ENCODE measurements at places on chromosomes 2 and 18.

GRCh38 chr18:56258178-56258577 is 380.2 kb downstream of the TXNL1 start:
- no peak for DNase-seq

GRCh38 chr2:88865801-88866371 is 174.4 kb downstream of the RPIA start:
- DNase-seq, result no peak

DNA sequence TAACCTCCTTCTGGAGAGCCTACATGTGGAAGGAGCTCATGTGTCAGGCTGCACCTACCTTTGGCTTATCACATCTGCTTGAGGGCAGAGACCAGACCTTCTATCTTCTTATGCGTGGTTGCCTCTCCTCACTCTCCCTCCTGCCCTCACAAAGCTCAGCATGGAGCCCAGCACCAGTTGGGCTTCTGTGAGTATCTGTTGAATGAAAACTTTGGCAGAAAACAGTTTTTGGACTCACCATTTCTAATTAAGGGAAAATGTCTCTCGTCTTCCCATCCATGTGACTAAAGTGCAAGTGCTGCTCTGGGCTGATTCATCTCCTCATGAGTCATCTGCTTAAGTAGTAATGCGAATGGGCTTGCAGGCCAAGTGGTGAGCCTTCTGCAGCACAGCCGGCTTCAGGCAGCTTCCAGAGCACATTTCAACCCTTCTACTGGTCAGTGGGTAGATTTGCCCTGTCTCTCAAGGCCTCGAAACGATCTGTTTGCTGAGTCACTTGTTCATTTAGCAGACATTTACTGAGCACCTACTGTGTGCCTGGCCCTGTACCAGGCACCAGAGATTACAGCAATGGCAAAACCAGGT is 102.6 kb downstream of the VSNL1 start:
- DNase-seq, result no peak

DNA sequence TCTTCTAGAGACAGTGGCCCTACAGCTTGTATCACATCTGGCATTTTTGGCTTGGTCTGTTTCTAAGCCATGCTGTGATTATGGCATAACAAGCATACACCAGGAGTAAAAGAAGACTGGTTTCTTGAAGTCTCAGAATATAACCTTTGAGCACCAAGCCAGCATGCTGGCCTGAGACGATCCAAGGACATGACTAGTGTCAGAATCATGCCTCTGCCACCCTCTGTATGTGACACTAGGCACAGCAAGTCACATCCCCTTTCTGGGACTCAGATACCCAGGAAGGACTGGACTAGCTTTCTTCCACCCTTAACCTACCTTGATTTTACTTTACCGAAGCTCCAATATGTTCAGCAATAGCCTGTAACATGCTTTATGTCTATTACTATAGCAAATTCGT is 345.5 kb downstream of the SETBP1 start:
- DNase-seq, result no peak

DNA sequence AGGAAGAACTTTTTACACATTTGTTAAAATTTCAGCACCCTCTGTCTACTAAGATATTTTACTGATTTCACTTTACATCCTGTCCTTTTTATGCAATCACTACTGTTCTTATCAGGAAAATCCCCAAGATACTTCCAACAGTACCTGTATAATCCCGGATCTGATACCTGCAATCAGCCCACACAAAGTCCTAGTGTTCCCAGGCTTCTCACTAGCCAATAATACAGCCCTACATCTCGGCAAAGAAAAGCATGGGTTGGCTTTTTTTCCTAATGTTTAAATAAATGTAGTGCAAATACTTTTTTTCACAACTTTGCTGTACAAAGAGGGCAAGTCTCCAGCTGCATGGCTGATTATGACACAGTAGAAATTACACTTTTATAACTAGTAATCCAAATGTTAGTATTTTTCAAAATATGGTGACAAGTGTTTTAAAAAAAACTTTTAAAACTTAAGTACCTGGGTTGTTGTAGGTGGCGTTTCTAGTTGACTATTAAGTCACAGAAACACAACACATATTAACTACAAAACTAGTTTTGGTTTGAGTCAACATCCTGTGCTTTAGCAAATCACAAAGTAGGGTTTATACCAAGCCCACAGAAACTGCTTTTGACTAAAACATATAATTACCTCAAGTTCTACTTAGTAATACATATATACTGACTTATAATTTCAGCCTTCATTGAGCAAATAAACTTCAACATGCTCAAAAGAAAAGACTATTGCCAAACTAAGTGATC is 19.5 kb downstream of the CNOT11 start:
- DNase-seq, result no peak

DNA sequence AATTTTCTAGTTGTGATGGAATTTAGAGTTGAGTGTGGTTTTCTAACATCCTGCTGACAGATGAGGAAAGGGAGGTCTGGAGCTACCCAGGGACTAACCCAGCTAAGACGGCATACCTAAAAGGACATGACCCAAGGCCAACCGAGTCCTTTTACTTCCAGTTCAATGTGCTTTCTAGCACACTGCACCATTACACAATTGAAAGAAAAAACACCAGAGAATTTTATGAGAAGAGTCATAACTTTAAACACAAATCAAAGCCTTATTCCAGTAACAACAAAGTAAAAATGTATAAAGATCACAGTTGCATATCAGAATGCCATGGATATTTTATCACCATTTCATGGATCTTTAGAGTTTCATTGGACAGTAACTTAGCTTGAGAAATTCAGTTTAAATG is 480.3 kb downstream of the MEIS1 start:
- no peak for DNase-seq

- no peak for DNase-seq
Measured at GRCh38 chr18:55166260-55166598, 207.0 kb upstream of the CCDC68 start.

GRCh38 chr18:75896865-75897264 is 469.4 kb upstream of the SMIM21 start:
- no peak for DNase-seq

DNA sequence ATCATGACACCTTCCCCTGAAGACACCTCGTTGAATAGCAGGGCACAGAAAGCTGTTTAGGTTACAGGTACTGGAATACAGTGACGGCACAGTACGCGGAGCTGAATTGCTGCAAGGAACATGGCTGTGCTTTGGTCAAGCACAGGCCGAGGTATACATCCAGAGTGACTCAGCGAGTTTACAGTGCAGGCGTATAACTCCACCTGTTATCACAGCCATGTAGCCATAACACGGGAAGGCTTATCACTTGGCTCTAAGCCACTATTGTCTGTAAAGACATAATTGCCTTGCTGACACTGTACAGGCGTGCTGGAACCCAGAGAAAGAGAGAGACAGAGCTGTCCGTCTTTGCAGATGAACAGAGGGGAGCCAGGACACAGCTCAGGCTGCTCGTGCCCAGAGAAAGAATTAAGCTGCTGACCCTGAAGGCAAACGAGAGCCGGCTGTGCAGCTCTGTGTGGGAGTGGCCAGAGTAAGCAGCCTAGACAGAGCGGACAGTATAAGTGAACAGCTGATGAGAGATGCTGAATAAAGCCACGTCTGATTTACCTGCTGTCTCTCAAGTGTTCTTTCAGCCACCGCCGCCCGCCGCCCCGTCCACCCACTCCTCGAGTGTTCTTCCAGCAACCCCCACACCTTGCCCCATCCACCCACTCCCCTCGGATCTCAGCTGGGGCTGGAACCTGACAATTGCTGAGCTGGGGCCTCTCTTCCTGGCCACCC is 87.3 kb upstream of the PPP1CB start:
- no peak for DNase-seq

DNA sequence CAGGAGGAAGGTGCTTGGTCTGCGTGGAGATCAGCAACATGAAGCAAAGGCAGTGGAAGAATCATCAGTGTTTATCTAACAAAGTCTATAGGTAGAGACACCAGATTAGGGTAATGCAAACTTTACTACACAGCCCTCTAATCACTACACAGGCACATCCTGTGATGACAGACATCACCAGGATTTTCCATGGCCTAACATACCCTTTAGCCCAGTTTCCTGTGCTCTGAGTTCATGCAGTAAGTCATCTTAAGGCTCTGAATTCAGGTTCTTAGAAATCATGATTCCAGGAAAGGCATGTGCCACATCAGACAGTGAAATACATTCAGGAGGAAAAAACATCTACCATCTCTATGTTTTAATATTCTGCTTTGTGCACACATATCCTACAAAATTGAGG is 708.5 kb upstream of the SLC8A1 start:
- DNase-seq, result no peak

GRCh38 chr2:195316486-195316885 is 340.5 kb upstream of the SLC39A10 start:
- DNase-seq, result no peak

DNA sequence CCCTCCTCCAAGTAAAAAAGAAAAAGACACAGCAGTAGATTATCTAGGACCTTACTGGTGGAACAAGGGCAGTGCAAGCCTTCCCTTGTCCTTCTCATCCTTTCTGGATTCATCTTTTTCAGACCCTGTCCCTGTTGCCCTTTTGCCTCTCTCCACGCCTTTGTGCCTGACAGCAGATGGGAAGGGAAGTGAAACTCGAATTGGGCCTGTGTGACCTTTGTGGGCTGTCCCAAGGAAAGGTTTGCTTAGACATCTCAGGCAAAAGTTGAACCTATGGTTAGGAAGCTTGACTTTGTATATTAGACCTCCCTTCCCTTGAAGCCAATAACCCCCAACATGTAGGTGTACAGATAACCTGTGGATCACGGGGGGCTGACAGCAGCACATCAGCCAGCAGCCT is 185.3 kb downstream of the PRKCE start:
- no peak for DNase-seq

- DNase-seq, result no peak
Measured at GRCh38 chr2:117960231-117960630, 53.6 kb downstream of the CCDC93 start.

DNA sequence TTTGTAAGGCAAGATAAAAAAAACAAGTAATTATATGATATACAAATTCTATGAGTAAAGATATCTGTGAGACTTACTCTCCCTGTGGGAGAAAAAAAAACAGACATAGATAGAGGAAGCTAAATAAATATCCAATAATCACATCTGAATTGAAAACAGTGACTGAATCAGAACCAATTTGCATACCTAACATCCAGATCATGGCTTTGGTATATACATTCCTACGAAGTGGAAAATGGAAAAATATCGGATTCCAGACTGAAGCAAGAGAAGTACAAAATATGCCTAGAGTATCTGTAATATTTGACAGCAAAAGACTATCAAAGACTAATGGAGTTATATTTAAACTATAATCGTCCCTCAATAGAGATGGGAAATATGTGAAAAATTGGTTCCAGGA is 1108.1 kb upstream of the CHAC2 start:
- DNase-seq, result no peak

- DNase-seq, result no peak
Measured at GRCh38 chr2:211835695-211836094, 702.9 kb downstream of the ERBB4 start.

- no peak for DNase-seq
Measured at GRCh38 chr2:27518113-27518781, 21.6 kb downstream of the GCKR start.

GRCh38 chr2:237669628-237670392 is 42.4 kb downstream of the LRRFIP1 start:
- no peak for DNase-seq

DNA sequence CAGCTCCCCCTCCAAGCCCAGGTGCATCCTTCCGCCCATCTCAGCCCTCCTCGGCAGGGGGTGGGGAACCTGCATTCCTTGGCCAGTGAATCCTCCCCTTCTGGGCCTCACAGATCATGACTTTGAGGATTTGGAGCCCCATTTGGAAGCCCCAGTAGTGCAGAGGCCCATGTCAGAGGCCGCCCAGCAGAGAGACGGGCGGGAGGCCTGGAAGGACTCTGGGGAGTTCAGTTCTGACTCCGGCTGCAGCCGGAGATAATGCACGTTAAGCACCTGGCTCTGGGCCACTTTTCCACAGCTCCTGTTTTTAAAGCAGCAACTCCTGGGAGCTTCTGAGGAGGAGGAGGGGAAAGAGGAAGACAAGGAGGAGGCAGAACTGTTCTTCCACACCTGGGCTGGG is 14.9 kb downstream of the ATOH8 start:
- DNase-seq, result no peak

DNA sequence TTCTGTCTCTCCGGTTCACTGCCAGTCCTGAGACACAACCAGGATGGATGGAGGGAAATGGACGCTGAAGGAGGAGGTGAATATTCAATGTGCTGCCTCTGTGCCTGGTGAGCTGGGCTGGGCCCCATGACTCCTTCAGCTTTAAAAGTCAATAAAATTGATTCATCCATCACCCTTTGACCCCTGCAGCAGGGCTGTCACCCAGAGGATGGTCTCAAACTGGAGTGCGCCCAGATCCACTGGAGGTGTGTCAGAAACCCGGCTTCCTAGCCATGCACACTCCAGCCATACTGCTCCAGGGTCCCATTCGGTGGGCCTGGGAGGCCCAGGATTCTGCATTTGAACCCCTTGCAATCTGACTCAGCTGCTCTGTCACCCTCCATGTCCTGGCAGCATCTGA is 94.1 kb upstream of the BOD1L2 start:
- DNase-seq, result no peak

GRCh38 chr2:237411092-237411601 is 2.8 kb downstream of the COL6A3 start:
- no peak for DNase-seq

GRCh38 chr2:234391625-234392024 is 105.3 kb downstream of the ARL4C start:
- no peak for DNase-seq

- DNase-seq, result no peak
Measured at GRCh38 chr2:16650287-16651249, 15.1 kb downstream of the CYRIA start.

DNA sequence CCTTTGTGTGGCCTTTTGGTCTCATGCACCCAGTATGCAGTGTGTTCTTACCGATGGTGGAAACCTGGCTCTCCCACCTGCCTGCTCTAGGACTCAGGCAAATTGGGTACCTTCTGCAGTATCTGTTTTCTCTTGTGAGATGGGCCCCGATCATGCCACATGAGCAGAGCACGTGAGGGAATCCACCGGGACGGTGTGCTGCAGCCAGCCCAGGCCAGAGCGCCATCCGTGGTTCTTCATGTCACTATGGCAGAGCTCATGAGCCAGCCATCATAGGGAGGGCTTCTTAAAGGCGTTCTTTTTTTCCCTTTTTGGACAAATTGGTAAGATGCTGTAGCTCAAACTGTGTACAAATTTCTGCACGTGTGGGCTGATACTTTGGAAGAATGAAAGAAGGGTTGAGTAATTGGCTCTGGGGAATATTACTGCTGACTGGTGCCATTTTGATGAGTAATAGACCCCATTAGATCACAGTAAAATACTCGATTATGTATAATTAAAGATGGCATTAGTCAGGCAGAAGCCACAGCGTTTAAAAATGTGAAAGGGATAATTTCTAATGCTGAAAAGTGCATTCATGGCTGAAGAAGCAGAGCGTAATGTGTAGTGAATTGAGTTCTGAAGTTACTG is 19.2 kb downstream of the SH3RF3 start:
- no peak for DNase-seq

GRCh38 chr2:129396980-129397599 is 582.4 kb upstream of the RAB6C start:
- no peak for DNase-seq

GRCh38 chr2:48993576-48993975 is 160.7 kb downstream of the FSHR start:
- DNase-seq, result no peak

GRCh38 chr18:59604877-59605276 is 92.3 kb downstream of the CCBE1 start:
- no peak for DNase-seq
